D721Med (cell line): ENCODE measurements at places on chromosomes 1 and 21.

DNA sequence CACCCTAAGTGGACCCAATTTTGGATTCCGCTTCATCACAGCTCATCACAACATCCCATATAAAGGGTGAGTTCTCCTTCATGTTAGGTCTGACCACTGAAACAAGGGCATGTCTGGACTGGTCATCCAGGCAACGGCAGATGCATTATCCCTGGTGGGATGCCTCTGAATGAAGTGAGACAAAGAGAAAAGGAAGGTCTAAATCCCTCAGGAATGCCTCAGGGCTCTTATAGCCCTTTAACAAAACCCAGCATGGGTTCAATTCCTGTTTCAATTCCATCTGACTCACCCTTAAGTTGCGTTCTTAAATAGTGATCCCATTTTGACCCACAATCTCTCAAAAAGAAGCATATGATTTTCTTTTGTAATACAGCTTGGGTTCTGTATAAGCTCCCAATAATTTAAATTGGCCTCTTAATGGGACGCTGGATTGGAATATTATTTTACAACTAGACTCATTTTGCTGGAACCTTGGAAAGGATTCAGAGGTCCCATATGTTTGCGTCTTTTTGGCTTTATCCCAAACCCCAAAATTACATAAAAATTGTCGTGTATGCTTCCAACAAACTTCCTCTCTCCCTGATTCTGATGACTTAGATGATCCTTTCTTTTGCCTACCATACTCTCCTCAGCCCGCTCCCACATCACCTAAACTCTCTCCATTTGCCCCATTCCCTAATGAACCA, 287.4 kb upstream of the ZP4 start:
- no peak for DNase-seq

DNA sequence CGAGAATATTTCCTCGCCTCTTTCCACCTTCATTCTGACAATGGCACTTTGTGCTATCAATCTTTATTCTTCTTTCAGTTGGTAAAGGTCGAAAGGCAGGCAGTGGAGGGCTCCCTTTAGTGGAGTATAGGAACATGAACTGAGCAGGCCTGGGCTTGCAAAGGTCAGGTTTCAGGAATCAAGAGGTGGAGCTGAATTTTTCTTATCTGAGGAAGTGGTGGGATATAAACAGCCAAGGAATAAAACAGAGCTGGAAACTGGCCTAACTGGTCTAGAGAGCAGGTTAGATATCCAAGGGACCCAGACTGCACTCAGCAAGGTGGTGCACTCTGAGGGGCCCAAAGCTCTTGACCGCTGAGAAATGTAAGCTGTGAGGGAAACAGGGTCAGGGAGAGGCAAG, 99.1 kb downstream of the PLA2G4A start:
- DNase-seq, result no peak

DNA sequence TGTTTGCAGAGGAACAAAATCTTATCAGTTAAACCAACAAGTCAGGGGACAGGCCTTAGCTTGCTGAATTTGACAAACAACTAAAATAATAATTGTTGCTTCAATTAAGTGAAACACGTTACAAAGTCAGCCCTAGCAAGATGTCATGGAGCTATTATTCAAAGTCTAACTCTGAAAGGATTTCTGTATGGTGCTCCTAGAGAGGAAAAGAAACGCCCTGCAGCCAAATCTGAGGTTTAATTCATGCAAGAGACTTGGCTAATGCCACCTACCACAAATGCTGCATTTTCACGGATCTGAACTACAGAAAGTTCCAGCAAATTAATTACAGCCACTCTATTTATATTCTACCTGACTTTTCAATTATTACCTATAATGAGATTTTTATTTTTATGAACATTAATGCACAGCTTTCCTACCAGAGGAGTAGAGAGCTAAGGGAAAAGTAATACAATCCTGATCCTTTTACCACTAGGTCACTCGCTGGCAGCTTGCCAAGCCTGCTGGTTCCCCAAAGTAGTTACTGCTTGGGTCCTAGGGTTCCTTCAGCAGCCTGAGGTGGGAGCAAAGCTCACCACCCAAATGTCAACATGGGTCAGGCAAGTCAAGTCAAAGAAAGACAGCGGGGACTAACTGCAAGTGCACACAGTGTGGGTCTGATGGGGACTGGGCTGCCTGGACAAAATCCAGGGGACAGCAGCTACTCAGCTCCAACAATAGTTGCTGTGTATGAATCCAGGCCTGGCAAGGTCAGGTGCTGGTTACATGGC, 8.5 kb downstream of the COLGALT2 start:
- DNase-seq, result no peak

- DNase-seq, result no peak
Measured at GRCh38 chr1:65265296-65265650, 44.1 kb upstream of the DNAJC6 start.

- no peak for DNase-seq
Measured at GRCh38 chr1:47659146-47659545, 221.3 kb downstream of the FOXD2 start.

GRCh38 chr1:221117548-221117951, 238.3 kb downstream of the HLX start:
- DNase-seq, result no peak

DNA sequence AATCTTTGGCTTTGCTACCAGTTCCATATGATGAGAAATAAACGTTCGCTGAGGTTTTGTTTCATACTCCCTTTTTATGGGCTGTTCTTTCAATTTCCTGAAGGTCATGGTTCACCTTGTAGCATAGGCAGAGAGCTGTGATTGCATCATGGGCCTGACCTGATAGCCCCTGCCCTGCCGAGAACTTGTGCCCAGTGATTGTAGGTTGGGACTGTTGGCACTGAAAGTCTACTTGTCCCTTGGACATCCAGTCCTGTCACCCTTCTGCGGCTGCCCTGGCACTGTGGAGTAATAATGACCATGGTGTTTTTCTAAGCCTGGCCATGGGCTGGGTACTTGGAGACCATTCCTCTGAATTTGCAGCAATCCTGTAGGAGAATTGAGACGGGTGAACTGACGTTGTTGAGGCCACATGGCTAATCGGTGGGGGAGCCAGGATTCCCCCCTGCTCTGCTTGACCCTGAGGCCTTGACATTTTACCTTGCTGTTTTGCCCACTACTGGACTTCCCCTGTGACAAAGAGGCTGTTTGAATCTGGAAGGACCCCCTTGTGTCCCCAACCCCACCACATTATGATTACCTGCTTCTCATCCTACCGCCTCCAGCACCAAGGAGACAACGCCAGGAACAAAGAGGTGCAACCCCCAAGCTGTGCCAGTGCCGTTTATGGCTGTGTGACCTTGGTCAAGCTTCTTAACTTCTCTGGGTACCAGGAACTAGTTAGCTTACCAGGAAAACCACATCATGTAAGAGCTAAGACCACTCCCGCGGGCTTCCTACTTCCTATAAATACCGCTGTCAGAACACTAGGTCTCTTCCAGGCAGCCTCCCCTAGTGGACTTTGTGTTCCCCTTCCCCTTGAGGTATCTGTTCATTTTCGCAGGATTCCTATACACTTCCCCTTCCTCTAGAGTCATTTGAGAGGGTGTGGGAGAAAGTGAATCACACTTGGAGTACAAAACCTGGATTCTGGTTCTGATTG, 23.4 kb downstream of the SESN2 start:
- no peak for DNase-seq

GRCh38 chr1:227043755-227044154, 103.7 kb downstream of the COQ8A start:
- no peak for DNase-seq

DNA sequence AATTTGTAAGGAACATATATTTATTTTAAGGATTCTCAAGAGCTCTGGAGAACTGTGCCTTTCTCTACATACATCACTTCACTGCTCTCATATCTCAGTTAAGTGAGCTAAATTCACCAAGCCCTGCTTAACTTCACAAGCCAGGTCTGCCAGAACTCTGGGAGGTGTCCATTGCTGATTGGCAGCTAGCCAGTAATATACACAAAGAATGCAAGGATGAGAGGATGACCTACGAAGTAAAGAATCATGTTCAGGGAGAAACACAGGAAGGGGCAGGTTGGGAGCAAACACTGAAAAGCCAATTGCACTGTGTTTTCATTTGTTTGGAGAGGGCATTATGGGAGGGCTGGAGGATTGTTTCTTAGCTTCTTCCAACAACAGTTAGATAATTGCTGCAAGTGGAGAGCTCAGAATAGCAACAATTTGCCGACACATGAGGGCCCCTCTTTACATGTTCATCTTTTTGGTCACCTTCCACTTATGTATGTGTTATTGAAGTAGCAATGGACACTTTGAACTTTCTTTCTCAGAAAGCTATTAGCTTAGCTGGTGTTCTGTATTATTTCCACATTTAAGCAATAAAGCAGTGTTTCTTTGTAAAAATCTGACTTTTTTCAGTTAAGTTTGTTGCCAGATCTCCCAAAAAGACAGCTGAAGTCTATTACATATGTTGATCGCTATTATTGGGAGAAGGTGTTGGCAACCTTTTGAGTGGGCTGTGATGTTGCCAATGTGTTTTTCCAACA, 254.8 kb downstream of the LTN1 start:
- no peak for DNase-seq

- DNase-seq, result no peak
Measured at GRCh38 chr1:218164930-218165700, 120.0 kb upstream of the RRP15 start.

GRCh38 chr1:51301844-51302162, 28.6 kb downstream of the TTC39A start:
- DNase-seq, result no peak

- no peak for DNase-seq
Measured at GRCh38 chr1:23214640-23215039, 2.7 kb downstream of the HTR1D start.

- no peak for DNase-seq
Measured at GRCh38 chr1:233446935-233447334, 119.4 kb downstream of the MAP3K21 start.

DNA sequence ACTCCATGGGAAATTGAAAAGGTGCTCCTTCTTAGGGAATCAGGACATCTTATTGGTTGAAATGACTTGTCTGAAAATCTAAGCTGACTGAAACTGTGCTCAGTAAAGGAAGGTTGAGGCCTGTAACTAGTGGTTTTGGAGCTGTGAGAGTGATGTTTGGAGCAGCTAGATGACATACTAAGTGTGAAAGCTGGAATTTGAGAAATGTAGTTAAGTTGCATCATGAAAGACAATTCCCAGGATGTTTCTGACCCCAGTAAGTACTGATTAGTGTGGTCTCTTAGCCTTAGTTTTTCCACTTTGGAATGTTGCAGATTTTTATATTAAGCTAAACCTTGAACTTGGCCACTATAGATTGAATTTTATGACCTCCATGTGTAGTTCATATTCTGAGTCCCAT, 154.9 kb downstream of the PAPPA2 start:
- no peak for DNase-seq

GRCh38 chr21:14787312-14787711, 241.2 kb upstream of the SAMSN1 start:
- DNase-seq, result no peak

DNA sequence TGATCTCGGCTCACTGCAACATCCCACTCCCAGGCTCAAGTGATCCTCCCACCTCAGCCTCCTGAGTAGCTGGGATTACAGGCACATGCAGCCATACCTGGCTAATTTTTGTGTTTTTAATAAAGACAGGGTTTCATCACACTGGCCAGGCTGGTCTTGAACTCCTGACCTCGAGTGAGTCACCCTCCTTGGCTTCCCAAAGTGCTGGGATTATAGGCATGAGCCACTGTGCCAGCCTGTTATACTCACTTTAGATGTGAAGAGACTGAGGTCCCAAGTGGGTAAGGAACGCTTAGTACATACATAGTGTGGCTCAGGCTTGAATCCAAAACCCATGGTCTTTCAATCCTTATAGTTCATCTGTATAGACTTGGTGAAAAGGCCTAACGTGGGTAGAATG, 63.7 kb upstream of the EPS8L3 start:
- DNase-seq, result no peak

DNA sequence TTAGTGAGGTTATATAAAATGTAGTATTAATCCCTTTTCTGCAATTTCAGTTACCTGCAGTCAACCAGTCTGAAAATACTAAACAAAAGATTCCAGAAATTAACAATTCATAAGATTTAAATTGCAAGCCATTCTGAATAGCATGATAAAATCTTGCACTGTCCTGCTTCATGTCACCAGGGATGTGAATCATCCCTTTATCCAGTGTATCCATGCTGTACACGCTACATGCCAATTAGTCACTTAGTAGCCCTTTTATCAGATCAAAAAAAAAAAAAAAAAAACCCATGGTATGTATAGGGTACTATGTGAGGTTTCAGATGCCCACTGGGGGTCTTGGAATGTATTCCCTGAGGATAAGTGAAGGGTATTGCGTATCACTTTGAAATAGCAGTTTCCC, 191.3 kb upstream of the HP1BP3 start:
- no peak for DNase-seq

GRCh38 chr1:212520299-212520698, 87.6 kb downstream of the NENF start:
- no peak for DNase-seq

DNA sequence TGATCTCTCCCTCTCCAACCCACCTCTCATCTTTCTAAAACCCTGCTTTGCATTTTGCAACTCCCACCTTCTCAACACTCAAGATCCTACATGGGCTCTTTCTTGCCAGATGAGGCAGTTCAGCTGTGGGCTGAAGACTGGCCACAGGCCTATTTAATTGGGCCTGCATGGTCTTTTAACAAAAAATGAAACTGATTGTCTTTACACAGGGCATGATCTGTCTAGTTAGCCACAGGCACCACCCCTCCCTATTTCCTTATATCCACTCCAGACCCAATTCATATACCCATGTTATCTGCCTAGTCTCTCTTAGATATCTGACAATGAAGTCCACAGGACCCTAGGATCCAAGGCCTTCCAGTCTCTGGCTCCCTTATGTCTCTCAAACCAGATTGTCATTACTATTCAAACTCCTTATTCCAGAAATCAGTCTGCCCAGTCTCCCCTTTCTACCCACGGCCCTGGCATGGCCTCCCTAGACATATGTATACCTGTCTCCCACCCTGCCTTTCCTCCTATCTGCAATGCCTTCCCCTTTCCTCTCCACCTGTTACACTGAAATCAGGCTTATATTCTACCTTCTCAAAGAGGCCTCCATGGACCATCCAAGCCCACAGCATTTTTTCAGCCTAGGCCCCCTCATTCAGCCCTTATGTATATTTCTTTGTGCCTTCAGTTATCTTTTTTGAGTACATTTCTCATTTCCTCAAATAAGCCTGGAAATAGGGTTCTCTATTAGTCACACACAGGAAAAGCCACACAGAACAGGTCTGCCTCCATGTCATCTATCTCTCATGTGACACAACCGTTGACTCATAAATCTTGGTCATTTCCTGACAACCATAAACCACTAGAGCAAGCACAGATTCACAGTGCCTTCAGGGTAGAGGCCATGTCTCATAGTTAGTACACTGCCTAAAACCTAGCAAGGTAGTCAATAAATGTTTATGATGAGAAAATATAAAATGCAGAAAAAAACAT, 39.0 kb downstream of the LPAR3 start:
- no peak for DNase-seq

GRCh38 chr1:60245324-60245723, 171.8 kb upstream of the C1orf87 start:
- no peak for DNase-seq

DNA sequence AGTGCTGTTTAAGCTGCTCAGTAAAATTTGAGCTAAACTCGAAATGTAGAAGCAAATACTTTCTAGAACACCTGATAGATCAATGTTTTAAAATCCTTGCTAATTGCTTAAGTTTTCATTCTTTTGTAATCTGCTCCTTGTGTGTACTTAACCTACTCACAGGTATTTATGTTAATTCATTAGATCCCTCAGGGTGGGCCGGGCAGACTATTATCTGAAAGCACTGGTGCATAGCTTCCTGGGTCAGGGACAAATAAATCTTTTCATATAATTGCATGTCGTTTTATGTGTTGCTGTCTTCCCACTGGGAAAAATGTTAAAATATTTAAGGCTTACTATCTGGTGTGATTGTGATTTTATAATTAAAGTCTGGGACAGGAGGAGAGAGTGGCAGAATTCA, 440.5 kb downstream of the SMYD3 start:
- no peak for DNase-seq
